ENCODE measurements at places on chromosomes 6 and 20.

- no peak for DNase-seq
Measured at GRCh38 chr6:106694343-106694742, 65.0 kb downstream of the QRSL1 start.

DNA sequence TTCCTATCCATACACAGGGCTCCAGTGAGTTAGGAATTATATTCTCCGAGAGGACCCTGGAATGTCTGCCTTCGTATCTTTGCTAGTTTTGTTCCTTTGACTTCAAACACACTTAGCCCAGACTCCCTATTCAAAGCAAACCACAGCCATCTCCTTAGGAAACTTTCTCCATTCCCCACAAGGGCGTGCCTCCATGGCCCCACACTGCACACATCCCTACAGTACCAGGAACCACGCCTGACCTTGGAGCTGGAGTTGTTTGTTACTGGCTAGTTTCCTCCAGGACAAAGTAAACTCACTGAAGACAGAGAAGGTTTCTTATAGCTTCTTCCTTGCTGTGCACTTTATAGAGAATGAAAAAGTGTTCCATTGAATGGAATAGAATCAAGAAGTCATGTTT is 412.8 kb upstream of the AGPAT4 start:
- DNase-seq: no peak

GRCh38 chr20:49276961-49277785 is 684 bp downstream of the ZNFX1 start:
- DNase-seq: no peak

DNA sequence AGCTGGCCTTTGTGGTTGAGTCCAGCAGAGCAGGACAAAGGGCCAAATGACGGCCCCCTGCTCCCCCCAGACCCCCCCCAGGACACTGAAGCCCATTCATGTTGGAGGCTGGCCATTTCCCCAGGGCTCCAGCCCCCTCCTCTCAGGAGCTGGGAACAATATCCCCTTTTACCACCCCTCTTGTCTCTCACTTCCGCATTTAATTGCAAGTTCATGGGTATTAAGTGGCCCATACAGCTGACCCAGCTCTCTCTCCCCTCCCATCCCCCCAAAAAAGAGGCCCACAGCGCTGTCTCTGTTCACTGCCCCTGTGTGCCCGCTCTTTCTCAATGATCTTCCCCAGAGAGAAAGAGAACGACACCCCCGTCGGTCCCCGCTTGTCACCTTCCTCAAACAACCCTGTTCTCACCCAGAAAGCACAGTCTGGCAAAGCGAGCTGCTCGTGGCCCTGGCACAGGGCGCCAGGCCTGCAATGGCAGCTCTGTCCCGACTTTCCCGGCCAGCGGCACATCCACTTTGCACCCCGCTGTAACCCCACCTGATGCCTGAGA is 30.4 kb downstream of the PREX1 start:
- DNase-seq: no peak

DNA sequence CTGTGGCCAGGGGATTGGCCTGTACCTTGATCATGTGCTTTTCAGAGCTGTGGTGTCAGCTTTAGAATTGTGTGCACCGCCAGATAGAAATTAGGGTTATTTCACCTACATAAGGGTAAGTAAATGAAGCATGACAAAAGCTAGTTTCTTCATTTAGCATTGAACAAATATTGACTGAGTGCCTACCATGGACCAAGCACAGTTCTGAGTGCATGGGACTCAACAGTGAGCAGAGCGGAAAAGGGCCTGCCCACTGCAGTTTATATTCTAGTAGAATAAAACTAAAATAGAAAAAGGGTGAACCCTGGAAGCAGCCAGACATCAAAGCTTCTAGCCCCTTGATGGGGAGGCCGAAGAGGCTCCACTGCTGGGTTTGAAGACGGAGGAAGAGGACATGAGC is 25.6 kb downstream of the ECT2L start:
- no peak for DNase-seq

DNA sequence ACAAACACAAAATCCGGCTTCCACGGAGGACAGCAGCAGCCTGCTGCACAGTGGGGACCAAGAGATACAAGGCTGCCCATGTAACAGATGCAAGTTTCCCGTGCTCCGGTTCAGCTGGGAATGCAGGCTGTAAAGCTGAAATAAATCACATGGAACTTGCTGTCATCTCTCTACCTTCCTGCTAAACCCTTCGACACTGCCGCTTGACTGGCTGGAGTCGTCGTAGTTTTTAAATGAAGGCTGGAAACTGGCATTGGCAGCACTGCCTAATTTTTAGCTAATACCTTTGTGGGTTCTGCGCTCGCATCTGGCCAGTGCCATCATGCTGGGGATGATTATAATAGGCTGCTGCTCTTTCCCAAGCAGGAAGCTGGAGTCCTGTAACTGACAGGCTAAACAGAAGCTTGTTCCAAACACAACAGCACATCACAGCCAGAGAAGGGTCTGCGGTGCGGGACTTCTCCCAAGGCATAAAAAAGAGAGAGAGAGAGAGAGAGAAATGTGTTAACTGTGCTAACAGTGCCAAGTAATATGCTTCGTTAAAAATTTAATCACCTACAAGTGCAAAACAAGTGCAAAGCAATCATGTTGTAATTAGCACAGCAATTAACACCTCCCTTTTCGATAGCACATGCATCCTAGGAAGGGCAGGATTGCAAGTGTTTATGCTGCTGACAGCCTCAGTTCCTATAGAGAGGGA is 146.1 kb downstream of the TFAP2A start:
- DNase-seq: no peak

DNA sequence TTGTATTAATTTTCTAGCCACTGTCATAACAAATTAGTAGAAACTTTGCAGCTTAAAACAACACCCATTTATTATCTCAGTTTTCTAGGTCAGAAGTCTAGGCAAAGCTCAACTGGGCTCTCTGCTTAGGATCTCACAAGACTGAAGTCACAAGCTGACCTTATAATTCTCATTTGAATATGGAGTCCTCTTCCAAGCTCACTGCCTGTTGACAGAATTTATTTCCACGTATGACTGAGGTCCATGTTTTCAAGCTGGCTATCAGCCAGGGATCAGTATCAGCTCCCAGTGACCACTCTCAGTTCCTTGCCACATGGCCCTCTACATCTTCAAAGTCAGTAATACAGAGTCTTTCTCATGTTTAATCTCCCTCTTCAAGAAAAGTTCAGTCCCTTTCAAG is 11.7 kb upstream of the HLA-DQB2 start:
- DNase-seq: no peak

DNA sequence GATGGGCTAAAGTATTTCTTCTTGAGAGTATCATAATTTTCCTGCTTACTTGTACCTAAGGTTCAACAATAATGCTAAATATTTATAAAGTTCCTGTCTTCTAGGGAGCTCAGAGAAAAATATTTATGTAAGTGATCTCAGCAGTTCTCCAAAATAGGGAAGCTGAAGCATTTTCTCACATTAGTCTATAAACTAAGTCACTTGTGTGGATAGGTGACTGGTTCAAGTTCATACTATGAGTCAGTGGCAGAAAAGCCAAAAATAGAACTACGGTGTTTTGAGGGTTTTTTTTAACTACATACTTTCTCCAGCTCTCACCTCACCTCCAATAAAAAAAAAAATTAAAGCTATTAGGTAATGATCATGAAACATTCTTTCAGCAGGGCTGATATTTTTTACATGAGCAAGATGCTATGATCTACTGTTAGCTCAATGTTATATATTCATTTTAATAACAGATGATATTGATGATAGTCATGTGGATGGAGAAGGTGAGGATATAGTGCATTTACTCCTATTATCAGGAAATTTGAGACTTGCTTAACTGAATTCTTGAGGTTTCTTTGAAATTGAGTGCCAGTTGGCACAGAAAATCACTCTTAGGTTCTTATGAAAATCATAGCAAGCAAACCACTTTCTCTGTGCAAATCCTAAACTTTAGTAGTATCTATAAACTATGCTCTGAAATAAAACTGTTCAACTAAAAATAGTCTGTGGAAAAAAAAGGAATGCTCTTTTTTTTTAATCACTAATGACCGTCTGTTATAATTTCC is 4.1 kb upstream of the MOXD1 start:
- DNase-seq: no peak

DNA sequence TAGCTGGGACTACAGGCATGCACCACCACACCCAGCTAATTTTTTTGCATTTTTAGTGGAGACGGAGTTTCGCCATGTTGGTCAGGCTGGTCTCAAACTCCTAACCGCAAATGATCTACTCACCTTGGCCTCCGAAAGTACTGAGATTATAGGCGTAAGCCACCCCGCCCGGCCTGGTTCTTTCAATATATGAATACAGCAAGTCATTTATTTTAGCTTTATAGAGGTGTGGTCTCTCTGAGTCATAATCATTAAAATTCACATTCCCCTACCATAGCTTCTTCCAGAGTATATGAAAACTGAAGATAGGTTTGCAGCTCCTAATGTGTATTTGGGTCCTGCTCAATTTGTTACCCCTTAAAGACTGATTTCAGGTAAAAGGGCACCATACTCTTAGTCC is 88.5 kb upstream of the FAM8A1 start:
- no peak for DNase-seq

DNA sequence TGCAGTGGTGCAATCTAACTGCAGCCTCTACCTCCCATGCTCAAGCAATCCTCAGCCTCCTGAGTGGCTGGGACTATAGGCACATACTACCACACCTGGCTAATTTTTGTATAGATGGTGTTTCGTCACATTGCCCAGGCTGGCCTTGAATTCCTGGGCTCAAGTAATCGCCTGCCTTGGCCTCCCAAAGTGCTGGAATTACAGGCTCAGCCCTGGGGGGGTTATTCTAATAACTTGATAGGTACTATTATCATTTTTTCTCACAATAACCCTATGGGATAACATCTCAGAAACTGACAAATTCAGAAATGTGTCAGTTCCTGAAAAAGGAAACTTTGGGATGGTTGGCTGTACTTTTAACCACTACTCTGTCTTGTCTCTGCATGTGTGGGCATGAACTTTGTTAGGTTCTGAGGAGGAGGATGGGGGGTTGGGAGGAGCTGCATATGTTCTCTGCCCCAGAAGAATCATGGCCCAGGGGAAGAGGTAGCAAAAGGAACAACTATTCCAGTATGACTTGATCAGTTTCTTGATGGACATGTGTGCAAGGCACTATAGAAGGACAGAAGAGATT is 169.9 kb downstream of the CARMIL1 start:
- no peak for DNase-seq

DNA sequence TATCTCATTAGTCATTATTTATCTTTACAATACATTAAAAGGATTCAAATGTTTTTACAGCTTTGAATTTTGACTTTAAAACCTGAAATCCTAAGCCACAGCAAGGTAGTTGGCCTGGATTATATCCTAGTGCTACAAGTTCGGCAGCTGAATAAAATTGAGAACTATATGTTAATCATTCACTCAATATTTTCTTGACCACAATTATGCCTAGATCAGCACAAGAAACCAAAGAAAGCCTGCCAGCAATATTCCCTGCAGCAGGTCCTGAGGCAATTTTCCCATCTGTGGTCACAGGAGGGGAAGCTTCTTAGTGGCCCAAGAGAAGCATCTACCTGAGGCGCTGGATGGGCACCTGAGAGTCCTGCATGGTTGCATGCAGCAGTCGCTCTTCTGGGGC is 183.5 kb downstream of the GMDS start:
- no peak for DNase-seq

- DNase-seq: no peak
Measured at GRCh38 chr20:63023071-63023935, 16.5 kb upstream of the BHLHE23 start.

DNA sequence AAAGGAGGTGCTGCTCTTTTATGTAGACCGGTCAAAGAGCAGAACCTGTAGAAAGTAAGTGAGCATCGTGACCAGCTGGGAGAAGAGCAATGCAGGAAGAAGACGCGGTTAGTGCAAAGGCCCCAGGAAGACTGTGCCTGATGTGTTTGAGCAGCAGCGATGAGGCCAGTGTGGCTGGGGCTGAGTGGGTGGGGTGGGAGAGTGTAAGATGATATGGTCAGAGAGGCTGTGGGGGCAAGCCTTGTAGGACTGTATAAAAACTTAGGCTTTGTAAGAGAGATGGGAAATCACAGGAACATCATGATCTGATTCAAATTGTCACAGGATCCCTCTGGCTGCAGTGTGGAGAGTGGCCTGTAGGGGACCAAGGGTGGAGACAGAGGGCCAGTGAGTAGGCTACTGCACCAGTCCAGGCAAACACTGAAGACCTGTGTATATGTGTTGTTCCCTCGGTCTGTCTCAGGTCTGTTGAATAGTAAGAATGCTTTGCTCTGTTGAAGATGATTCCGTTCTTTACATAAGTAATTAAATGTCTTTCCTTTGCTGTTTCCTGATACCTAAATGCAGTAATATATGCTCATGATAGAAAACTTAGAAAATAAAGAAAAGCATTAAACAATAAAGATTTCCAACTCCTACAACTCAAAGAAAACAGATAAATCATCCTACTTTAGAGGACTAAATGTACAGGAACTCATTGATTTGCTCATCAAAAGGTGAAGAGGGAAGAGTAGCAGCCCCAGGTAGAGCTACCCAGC is 23.6 kb upstream of the WFDC2 start:
- DNase-seq: no peak

- no peak for DNase-seq
Measured at GRCh38 chr6:25329982-25330381, 50.8 kb downstream of the CARMIL1 start.

DNA sequence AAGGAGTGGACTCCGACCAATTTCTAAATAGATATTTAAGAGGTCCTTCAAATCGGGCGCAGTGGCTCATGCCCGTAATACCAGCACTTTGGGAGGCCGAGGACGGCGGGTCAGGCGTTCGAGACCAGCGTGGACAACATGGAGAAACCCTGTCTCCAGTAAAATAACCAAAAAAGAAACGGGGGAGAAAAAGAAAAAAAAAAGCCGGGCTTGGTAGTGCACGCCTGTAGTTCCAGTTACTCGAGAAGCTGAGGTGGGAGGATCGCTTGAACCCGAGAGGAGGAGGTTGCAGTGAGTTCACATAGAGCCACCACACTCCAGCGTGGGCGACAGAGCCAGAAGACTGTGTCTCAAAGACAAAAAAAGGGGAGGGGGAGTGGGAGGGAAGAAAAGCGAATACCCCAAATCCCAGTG is 53.3 kb upstream of the HFE start:
- DNase-seq: no peak

- DNase-seq: no peak
Measured at GRCh38 chr6:157268835-157269234, 54.5 kb downstream of the TMEM242 start.

GRCh38 chr20:44117296-44118184 is 69.4 kb downstream of the JPH2 start:
- no peak for DNase-seq
